ENCODE measurements at places on chromosomes 7 and 10.

DNA sequence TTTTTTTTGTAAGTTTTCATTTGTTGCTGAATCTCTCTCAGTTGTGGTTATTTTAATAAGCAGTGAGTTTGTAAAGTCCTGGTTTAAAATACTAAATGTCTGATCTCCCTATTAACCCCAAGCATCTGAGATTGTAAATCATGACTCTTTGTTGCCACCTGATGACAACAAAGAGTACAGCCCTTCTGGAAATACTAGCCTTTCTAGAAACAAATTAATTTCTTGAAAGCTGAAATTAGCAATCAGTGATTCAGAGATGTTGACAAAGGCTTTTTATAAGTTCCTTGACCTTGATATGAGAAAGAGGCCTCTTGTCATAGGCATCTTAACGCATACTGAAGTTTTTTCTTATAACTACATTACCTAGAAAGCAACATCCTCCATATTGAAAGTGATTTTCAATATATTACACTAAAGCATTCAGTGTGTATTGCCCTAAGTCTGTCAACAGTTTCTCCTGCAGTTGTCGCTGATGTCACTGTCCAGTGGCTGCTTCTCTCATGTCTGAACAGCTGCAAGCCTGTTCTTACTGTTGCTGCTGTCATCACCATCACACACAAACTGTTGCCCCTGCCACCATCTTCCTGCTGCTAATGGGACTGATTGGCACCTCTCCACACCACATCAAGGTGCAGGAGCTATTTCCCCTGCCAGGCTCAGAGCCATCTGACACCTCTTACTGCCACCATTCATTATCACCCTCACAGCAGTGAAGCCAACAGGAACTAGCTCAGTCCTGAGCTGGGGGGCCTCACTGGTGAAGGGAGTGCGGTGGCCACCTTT, 95.1 kb upstream of the LRGUK start:
- no peak for DNase-seq

DNA sequence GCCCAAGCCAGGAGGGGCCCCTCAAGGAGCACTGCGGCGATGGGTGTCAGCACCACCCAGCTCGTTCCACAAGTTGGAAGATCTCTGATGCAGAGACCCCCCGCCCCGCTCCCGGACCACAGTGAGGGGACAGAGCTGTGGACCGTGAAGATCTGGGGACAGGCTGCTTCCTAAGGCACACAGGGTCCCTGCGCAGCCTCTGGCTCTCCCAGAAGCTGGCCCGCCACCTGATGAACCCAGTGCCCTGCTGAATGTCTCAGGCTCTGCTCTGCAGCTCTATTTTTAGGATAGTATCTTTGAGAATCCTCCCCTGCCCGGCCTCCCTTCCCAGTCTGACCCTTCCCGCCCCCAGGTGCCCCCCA, 29.7 kb downstream of the GBX1 start:
- DNase-seq = no peak

DNA sequence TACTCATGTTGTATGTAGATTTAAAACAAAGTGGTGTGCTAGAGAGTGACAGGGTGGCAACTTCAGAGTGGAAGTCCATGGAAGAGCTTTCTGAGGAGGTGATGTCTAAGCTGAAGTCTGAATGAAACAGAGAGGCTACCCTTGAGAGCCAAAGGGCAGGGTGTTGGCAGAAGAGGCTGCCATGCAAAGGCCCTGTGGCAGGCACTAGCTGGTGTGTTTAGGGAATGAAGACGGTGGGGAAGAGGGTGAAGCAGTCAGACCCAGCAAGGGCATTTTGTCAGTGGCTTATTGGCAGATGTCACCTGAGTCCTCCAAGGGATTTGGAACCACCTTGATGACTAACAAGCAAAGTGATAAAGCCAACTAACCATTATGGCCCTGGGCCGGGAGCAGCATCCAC, 3.7 kb upstream of the CAMK2B start:
- DNase-seq = no peak

DNA sequence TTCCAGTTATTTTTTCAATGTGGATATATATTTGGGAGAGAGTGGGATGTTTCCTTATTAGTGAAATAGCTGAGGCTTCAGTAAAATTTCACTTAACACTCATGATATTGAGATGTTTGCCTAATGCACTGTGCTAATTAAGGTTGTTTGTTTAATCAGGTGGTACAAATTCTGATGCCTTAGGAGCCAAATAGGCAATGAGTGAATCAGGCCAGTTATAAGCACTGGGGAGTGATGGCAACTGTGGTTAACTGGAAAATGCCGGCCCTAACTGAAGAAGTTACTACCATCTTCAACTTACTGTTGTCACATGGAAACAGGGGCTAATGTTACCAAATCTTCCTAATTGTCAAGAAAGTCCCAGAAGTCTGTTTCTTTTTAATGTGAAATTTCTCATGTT, 32.0 kb downstream of the VCL start:
- no peak for DNase-seq

- no peak for DNase-seq
Observed at GRCh38 chr7:22640269-22640668, 86.7 kb upstream of the IL6 start.

- DNase-seq = no peak
Observed at GRCh38 chr10:69851306-69851705, 49.6 kb downstream of the COL13A1 start.

- no peak for DNase-seq
Observed at GRCh38 chr10:14353291-14353913, 22.7 kb upstream of the FRMD4A start.

DNA sequence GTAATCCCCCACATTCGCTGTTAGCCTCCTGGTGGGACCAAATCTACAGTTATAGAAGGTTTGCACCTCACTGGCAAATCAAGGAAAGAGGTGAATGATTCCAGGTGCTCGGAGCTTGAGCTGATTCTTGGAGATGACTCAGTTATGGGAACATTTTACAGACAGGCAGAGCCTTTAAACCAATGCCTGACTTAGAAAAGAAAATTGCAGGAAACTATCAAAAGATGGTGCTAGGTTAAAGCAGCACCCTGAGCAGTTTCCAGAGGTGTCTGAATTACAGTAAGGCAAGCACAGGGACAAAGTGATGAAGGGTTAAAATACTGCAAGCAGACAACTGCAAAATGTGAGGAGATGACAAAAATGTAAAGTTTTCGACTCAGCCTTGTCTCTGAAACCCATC, 2.9 kb downstream of the LRRTM3 start:
- DNase-seq = no peak

DNA sequence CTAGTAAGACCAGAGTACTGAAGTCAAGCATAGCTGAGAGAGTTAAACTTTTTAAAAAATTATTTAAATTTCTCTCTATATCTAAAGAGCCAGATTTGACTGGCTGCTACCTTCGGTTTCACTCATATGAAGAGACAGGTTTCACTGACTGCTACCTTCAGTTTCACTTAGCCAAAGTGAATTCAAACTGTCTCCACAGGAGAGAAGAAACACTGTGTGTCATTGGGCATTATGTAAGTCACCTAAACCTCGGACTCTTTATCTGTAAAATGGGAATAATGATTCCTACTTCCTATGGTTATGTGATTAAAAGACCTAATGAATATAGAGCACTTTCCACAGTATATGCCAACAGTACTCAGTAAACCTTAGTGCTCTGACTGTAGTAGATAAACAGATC, 41.6 kb upstream of the MET start:
- no peak for DNase-seq

- no peak for DNase-seq
Observed at GRCh38 chr7:33237036-33237435, 107.7 kb downstream of the BBS9 start.

- DNase-seq = no peak
Observed at GRCh38 chr10:104472957-104473745, 119.5 kb downstream of the CFAP58 start.

- no peak for DNase-seq
Observed at GRCh38 chr10:132460691-132461090, 63.7 kb downstream of the PWWP2B start.

GRCh38 chr10:68154211-68154497, 44.9 kb downstream of the MYPN start:
- no peak for DNase-seq

DNA sequence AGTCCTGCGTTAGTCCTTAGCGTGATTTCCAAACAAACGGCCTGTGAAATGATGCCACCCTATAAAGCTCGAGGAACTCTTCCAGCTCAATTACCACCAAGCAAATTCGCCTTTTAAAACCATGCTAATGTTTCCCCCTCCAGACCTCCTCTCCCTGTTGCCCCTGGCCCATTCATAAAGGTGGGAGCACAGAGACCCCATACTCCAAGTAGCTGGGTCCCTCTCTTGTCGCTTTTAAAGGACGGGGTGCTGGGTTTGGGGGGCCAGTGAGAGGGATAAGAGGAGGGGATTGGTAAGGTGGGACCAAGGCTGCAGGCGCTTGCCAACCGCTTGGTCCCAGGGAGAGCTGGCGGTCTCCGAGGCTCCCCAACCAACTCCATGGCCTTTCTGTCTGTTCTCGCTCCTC, 1.2 kb downstream of the HMX2 start:
- no peak for DNase-seq

- no peak for DNase-seq
Observed at GRCh38 chr7:155507576-155507975, 38.8 kb downstream of the CNPY1 start.

DNA sequence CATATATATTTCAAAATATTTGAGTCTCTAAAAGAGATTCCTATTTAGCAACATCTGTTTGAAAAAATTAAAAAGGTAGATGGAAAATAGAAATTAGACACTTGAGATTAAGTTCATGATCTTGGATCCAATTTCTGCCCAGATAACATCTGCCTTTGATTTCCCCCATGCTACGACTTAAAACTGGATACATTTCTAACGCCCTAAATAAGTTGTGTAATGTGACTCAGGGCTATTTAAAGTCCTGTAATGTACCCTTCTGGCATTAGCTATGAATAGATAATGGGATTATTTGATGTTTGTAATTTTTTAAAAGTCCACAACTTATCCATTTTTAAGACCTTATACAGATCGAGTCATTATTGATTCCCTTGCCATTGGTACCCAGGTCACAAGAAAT, 23.4 kb downstream of the CFAP43 start:
- DNase-seq = no peak

- no peak for DNase-seq
Observed at GRCh38 chr10:6023661-6024333, 38.4 kb downstream of the IL2RA start.

DNA sequence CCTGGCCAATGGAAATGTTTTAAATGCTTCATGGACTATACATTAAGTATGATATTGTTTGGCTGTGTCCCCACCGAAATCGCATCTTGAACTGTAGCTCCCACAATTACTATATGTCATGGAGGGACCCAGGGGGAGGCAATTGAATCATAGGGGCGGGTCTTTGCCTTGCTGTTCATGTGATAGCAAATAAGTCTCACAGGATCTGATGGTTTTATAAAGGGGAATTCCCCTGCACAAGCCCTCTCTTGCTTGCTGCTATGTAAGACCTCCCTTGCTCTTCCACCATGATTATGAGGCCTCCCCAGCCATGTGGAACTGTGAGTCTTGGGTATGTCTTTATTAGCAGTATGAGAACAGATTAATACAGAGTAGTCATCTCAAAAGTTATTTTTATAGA, 32.4 kb upstream of the GRB10 start:
- DNase-seq = no peak

GRCh38 chr7:29332042-29332811, 137.7 kb downstream of the CHN2 start:
- no peak for DNase-seq

DNA sequence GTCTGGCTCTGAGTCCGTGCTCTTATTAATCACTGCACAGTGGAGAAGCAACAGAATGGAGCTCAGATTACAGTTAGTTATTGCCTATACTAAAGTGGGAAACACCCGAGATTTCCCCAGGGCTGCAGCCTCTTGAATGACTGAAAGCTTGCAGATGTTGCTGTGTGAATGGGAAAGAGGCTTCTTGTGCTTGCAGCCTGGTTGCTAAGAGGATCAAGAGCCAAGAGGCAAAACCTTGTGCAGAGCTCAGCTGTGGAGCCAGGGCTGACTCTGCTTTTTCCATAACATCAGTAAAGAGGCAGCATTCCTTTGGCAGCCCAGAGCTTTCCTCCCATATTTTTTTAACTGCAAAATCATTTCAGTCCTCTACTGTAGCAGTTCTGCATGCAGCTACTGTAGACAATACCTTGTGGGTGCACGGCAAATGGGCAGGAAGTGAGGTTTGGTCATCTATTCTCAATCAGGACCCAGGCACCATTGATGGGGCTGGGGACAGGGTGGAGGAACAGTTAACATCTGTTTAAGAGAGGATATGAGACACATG, 86.5 kb downstream of the RALA start:
- DNase-seq = no peak

DNA sequence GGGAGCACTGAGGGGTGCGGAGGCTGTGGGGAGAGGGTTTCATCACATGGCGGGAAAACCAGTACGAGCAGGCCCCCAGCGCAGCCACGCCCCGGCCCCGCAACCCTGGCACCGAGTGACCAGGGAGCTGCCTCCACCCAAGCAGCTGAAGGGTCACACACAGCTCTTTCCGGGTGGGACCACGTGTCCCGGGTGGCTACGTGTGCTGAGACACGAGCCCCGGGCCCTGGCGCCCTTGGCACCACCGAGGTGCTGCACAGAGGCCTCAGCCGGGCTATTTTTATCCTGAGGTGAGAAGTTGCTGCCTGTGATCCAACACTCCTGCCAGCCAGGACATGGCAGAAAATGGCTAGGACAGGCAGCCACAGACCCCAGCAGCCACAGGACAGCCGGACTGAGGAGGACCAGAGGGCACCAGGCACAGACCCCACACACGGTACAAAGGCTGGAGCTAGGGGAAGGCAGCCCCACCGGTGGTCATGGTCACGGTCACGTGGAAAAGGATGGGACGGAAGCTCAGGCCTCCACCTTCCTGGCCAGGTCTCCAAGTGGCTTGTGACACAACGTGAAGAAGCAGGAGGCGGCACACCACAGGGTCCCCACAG, 223.7 kb downstream of the MAD1L1 start:
- DNase-seq = no peak

GRCh38 chr10:8088504-8088903, 34.0 kb downstream of the GATA3 start:
- no peak for DNase-seq

- no peak for DNase-seq
Observed at GRCh38 chr10:25828475-25828874, 105.6 kb upstream of the MYO3A start.

- no peak for DNase-seq
Observed at GRCh38 chr10:22339761-22340328, 5.5 kb upstream of the SPAG6 start.

- DNase-seq = no peak
Observed at GRCh38 chr7:153043440-153043839, 283.9 kb downstream of the ACTR3B start.

DNA sequence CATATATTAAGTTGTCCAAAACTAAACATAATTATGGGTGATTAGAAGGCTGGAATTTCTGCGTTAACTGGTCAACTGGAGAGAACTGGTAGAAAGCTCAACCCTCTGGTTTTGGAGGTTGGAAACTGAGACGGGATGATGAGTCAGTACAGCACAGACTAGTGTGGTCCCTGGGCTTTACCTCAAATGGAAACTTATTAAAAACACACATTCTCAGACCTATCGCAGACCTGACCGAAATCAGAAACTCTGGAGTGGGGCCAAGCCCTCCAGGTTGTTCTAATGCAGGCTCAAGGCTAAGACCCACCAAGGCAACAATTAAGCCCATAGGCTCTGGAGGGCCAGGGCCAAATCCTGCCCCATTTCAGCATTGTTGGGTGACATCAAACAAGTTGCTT, 136.9 kb downstream of the KCNMA1 start:
- DNase-seq = no peak
